Mesenchymal stem cell (in vitro differentiated cells and primary cell): ENCODE measurements at places on chromosomes 6 and 20.

- no peak for DNase-seq
These were observed 749 bp downstream of the FRK start for GRCh38 chr6:116059713-116060571.

GRCh38 chr20:32497589-32498224 lies 87.4 kb downstream of the NOL4L start:
- DNase-seq = no peak

DNA sequence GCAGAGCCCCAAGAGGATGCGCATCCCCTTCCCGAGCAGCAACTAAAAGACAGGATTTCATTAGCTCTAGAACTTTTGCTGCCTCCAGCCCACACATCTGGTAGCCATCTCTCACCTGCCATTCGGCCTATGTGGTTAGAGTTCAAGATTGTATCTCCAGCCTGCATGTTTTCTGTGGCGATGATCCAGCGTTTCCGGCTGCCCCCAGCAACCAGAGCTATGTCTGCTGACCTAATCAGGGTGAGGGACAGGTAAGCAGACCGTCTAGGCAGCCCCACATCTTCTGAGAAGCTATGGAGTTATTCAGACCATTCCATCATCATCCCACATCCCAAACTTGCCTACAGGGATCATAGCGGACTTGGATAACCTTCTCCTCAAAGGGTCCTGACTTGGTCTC lies 2.3 kb upstream of the CUL7 start:
- DNase-seq = no peak

DNA sequence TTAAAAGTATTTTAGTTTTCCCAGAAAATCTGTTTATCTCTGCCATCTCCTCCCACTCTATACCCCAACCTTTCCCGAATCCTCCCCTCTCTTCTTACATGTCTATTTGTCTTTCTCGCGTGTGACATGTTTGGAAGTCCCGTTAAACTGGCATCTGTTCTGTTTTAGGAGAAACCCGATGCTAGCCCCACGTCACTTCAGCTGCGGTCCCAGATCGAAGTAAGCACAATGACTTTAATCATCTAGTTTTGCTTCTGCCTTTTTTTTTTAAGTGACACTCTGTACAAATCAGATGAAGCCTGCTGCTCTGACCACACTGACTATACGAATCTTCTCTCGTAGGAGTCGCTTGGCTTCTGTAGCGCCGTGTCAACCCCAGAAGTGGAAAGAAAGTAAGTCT lies 97.4 kb downstream of the SASH1 start:
- no peak for DNase-seq

DNA sequence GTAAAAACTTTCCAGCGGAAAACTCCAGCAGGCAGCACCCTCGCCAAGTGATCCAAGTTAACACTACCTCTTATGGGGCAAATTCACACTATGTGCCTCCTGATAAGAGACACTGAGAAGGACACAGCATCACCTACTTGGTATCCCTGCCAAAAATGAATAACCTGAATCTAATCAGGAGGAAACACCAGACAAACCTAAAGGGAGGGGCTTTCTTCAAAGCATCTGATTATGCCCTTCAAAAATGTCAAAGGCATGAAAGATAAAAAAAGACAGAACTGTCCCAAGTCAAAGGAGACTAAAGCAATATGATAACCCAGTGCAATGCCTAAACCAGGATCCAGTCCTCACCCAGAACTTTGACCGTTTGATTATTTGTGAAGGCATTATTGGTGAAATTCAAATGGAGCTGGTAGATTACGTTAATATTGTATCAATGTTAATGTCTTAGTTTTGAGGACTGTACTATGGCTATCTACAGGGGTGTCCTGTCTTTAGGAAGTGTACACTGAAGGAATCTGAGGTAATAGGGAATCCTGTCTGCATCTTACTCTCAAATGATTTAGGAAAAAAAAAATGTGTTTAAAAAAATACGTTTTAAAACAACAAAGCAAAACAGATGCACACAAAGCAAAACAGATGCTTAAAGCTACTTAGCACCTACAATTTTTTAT lies 8.3 kb downstream of the TBC1D7 start:
- DNase-seq = no peak

GRCh38 chr20:58905236-58905635 lies 52.7 kb downstream of the GNAS start:
- DNase-seq = no peak

- no peak for DNase-seq
These were observed 64.4 kb upstream of the NOX3 start for GRCh38 chr6:155520078-155520477.

- no peak for DNase-seq
These were observed 32.5 kb upstream of the DSN1 start for GRCh38 chr20:36806049-36806448.

- DNase-seq = no peak
These were observed 50.5 kb upstream of the GCM1 start for GRCh38 chr6:53199156-53199555.

DNA sequence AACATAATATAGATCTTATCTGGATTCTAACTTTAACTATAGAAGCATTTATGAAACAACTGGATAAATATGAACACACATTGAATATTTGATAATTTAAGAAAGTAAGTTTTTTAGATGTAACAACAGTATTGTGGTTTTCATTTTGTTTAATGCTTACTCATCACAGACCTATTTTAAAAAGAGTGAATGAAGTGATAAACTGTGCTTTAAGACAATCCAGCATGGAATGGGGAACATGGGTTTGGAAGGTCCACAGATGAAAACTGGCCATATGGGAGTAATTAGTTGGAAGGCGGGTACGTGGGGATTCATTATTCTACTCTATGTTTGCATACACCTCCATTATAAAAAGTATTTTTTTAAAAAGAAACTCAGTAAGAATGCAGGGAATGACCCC lies 21.2 kb downstream of the EPB41L2 start:
- DNase-seq = no peak

DNA sequence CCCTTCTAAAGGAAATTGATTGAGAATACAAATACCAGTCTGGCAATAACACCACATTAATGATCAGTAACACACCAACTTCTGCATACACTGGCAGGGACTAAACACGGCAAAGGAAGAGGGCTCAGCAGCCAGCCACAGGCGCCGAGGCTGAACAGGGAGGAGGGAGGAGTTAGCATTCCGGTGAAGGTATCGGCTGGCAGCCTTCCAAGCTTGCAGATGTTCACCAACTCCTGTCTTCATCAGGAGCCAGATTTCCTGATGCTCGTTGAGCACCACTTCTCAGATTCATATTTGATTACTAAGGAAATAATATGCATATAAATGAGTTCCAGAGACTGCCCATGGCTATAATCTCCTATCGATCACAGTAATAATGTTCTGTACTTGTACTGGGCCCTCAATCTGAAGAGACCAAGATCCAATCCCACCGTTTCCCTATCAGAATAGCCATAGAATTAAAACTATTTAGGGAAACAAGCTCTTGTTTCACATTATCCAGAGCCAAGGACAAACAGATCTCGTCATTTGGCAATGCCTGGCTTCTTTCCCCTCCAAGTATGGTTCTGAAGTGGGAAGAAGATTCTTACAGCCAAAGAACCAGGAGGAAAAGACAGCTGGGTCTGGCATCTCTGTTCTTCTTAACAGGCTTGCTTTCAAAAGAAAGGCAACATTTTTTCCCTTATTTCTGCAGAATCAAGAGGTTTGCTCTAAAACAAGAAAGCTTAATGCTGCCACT lies 42.2 kb downstream of the GFOD1 start:
- DNase-seq = no peak

DNA sequence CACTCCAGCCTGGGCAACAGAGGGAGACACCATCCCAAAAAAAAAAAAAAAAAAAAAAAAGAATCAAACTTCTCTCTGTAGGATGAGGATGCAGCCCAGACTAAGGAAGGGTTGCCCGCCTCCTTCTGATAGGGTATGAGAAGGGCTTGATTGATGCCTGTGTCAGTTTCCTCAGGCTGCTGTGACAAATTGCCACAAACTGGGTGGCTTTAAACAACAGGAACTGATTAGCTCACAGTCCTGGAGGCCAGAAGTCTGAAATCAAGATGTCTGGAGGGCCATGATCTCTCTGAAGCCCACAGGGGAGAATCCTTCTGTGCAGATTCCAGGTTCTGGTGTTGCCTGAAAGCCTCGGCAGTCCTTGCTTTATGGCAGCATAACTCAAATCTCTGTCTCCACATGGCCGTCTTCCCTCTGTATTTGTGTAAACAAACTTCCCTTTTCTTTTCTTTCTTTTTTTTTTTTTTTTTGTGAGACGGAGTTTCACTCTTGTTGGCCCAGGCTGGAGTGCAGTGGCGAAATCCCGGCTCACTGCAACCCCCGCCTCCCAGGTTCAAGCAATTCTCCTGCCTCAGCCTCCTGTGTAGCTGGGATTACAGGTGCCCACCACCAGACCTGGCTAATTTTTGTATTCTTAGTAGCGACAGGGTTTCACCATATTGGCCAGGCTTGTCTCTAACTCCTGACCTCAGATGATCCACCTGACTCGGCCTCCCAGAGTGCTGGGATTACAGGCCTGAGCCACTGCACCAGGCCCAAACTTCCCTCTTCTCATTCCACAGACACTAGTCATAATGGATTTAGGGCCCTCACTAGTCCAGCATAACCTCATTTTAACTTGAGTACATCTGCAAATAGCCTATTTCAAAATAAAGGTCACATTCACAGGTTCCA lies 11.2 kb upstream of the CDK19 start:
- peak; percentile 45 for DNase-seq

- peak; percentile 38 for DNase-seq
These were observed 183.9 kb downstream of the SYNDIG1 start for GRCh38 chr20:24653306-24653705.

DNA sequence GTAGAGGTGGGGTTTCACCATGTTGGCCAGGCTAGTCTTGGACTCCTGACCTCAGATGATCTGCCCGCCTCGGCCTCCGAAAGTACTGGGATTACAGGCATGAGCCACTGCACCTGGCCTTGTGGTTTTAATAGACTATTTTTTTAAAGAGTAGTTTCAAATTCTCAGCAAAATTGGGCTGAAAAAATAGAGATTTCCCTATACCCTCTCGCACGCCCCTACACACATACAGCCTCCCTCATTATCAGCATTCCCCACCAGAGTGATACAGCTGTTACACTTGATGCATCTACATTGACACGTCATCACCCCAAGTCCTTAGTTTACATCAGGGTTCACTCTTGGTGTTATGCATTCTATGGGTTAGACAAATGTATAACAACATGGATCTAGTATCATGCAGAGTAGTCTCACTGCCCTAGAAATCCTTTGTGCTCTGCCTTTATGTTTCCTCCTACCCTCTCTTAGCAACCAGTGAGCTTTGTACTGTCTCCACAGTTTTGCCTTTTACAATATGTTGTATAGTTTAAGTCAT lies 103.6 kb downstream of the CDYL start:
- DNase-seq = no peak

DNA sequence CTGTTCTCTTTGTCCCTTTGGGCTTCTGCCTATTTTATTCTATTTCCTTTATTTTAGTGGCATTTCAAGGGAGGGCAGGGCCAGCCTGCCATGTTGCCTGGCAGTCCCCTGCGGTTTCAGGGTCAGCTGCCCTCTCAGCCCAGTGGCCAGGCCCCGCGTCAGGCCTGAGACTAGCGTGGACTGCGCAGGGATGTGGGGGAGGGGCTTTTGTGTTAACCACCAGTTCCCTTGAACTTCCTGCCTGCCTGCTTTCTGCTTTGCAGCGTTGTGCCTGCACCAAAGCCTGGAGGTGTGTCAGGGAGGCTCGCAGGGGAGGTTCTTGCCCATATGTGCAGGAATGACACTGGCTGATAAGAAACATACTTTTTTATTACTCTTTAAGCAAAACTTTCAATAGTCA lies 157.6 kb downstream of the SLC35B3 start:
- no peak for DNase-seq

GRCh38 chr20:58634521-58635278 lies 16.4 kb upstream of the STX16 start:
- DNase-seq = peak; percentile 56

GRCh38 chr6:34044945-34045595 lies 100.8 kb downstream of the GRM4 start:
- DNase-seq = no peak

DNA sequence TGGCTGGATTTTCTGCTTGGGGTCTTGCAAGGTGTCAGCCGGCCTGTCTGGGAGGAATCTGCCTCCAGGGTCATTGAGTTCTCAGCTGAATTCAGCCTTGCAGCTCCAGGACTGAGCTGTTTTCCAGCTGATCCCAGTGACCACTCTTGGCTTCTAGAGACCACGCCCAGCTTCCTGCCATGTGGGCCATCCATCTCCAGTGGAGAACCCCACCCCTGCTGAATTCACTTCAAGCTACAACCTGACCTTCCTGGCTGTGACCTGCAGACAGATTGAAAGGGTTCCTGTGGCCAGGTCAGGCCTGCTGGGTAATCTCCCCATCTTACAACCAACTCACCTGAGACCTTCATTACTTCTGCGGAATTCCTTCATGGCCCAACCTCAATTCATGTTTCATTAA lies 26.5 kb upstream of the SYNDIG1 start:
- no peak for DNase-seq
